Eye (tissue), 1 donor: ENCODE measurements at places on chromosomes 6 and 20.

DNA sequence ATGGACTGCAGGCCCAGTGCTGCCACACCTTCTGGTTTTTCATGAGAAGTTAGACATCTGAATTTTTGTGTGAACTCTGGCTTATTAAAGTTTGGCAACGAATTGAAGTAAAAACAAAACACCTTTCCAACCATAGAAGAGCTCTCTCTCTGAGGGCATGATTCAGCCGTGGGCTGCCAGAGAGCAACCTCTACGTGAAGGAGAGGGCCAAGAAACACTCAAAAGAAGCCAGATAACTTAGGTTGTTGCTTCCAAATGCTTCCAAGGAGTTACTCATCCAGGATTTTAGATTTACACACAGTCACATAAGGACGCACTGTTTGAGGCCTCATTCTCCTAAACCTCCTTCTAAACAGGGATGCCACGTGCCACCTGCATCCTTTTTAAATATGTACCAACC lies 65.5 kb downstream of the NRN1 start:
- DNase-seq, result no peak

DNA sequence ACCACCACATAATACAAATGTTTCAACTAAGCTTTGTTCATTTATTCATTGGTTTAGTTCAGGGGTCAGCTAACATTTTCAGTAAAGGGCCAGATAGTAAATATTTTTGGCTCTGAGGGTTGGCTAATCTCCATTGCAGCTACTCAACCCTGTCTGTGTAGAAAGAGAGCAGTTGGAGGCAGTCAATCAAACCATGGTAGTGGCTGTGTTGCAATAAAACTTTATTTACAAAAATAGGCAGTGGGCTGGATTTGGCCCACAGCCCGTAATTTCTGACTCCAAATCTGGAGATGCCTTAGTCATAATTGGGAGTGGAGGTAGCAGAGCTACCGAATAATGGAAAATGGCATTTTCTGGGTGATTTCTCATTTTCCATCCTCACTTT lies 242.5 kb upstream of the ZFP64 start:
- DNase-seq, result no peak

DNA sequence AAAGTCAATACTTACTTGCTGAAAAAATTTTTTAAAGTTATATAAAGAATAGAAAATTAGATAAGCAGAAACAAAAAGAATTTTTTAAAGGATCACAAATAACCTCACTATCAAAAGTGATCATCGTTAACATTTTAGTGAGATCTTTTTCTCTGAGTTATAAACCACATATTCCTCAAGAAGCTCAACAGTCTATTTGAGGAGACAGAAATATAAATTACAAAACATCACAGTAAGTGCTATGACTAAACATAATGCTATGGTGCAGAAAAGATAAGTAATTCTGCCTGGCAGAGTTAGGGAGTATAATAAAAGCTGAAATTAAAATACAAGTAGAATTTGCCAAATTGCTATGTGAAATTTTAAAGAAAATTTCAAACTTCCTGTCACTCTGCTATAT lies 226.7 kb downstream of the LMBRD1 start:
- DNase-seq, result no peak

DNA sequence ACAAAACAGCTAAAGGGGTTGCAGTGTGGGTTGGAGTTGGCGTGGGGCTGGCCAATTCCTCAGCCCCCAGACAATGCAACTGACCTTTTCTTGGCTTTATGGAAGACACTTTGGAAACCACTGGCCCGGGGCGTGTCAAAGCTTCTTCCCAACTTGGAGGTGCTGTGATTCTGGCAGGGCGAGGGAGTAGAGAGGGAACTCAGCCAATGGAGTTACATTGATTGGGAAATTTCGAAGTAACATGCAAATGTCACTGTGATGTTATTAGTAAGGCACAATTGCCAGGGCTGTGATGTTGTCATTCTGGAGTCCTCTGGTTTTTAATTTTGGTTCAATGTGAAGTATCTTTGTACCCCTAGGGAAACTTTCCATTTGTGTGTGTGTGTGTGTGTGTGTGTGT lies 41.5 kb upstream of the EPB41L1 start:
- no peak for DNase-seq

GRCh38 chr6:150231525-150231850 lies 88.6 kb downstream of the PPP1R14C start:
- no peak for DNase-seq

GRCh38 chr6:100573166-100573565 lies 108.4 kb upstream of the SIM1 start:
- no peak for DNase-seq

DNA sequence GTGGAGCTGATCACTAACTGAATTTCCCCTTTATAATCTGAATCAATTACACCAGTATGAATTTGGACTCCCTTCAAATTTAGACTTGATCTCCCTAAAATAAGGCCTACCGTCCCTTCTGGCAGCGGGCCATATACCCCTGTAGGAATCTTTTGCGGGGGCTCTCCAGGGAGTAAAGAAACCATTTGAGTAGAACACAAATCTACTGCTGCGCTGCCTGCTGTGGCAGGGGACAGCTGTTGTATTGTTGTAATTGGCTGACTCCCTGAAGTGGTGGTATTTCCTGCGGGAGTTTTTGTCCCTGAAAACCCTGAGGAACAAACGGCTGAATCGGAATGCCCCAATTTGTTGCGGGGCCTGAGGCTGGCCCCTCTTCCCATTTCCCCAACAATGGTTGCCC lies 16.0 kb upstream of the PTCRA start:
- no peak for DNase-seq

GRCh38 chr6:125987026-125987617 lies 782 bp downstream of the TRMT11 start:
- no peak for DNase-seq

DNA sequence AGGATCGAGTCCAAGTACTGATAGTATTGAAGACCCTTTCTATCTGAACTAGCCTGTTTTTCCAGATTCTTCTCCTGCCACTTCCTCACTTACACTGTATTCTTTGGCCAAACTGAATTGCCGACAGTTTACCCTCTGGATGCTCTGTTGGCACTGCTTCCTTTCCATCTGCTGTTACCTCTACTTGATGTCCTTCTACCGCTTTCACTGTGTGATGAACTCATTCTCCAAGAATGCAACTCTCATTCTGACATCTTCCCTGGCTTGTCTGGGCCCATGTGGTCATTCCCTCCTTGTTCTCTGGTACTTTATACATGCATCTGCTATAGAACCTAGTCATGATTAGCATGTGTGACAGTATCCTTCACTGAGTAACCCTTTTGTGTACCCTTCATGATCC lies 16.3 kb downstream of the RPRD1B start:
- no peak for DNase-seq

GRCh38 chr6:104639668-104640067 lies 220.1 kb downstream of the HACE1 start:
- no peak for DNase-seq

DNA sequence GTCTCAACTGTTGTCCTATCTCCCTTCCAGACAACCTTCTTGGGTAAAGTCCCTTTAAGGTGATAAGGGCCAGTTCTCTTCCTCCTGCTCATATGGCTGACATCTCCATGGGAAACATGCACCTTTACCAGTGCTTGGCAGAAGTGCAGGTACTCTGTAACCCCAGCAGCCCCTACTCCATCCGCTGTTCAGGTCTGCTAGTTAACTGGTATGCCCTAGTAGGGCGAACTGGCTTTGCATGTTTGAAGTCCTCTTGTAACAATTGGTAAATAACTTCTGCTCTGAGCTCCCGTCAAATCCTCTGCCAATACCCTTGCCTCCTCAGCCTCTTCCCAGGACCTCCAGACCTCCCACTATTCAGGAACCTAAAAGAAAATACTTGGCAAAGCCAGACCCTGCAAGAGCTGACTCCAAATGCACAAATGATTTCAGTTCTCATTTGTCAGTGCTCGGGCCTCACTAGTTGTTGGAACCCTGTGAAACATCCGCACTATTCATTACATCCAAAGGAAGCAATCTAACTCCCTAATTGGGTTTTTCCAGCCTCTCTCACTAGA lies 703.7 kb downstream of the MAFB start:
- DNase-seq, result no peak

GRCh38 chr6:154301086-154301625 lies 55.4 kb downstream of the IPCEF1 start:
- DNase-seq, result no peak

- no peak for DNase-seq
Observed at GRCh38 chr20:10806539-10806938, 132.7 kb upstream of the JAG1 start.

GRCh38 chr6:89794324-89794723 lies 25.3 kb downstream of the MDN1 start:
- DNase-seq, result no peak

- no peak for DNase-seq
Observed at GRCh38 chr6:137519629-137520176, 25.5 kb upstream of the OLIG3 start.

- no peak for DNase-seq
Observed at GRCh38 chr20:32134026-32134425, 24.5 kb downstream of the TM9SF4 start.

- no peak for DNase-seq
Observed at GRCh38 chr6:159646733-159647132, 46.3 kb downstream of the SOD2 start.

DNA sequence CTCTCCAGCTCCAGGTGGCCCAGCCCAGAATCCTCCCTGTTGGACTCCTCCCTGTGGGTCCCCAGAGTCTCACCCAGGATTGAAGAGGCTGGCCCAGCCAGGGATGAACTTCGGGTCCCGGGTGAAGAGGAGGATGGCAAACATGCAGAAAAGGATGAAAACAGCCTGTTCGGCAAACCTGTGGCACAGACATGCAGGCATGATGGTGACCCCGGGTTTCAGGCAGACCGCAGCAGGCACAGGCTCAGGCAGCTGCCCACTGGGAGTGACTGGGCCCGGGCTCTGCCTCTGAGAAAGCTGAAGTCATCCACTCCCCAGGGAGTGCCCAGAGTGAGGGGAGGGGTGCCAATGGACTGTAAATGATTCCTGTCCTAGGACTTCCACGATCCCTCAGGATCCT lies 37.5 kb upstream of the OCSTAMP start:
- DNase-seq, result no peak

DNA sequence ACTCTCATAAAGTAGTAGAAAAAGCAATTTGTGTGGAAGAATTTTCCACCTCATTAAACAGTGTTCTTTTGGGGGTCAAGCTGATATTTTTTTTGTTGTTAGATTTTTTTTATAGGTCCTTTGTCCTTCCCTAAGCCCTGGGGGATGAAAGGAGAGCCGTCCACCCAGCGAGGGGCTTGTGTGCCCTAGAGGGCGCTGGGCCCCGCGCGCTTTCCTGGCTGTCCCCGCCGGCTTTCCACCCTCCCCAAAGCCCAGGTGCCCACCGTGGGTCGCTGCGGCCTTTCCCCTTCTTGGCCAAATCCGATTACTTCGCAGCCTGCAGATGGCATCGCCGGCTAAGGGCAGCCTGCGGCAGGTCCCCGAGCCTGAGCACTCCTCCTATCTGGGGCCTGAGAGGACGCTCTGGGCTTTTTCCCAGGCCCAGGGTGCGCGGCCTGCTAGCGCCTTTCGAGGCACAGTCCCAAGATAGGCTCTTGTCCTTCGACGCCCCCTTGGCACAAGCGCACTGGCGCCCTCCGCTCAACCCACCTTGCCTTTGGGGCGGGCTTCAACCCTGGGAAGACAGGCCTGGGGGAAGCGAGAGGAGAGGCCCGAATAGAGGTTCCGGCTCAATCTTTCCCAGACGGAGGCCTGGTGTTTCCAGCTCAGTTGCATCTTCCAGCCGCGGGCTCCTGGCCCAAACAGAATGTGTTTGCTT lies 33.6 kb downstream of the TFAP2A start:
- DNase-seq, result peak; percentile 71

- no peak for DNase-seq
Observed at GRCh38 chr6:8535519-8535918, 100.2 kb upstream of the SLC35B3 start.

DNA sequence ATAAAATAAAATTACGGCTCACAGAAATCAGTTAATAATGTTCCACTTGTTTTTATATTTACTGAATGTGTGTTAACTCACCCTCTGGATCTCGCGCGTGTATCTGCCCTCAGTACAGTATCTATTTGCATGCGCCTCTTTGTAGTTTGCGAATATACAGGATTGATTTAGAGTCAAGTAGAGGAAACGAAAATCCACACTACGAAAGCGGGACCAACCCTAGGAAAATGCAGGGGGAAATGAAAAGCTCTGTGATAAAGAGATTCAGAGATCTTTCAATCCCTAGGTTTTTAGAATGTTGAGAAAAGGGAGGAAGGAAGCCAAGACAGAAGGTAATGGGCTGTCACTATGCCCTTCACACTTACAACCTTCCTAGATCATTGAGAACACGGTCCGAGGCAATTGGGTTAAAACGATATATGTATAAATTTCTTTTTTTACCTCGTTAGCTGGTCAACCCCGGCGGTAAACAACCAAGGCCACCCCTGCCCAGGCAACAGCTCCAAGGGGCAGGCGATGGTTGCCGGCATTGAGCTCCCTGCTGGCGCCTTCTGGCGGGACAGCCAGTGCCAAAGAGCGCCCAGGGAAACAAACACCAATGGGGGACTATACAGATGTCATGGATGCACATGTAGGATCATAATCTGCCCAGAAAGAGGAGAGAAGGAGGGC lies 792 bp upstream of the FUT9 start:
- no peak for DNase-seq

- no peak for DNase-seq
Observed at GRCh38 chr20:51749674-51750036, 18.5 kb downstream of the ATP9A start.

- no peak for DNase-seq
Observed at GRCh38 chr6:31920811-31921210, 6.7 kb upstream of the C2 start.

GRCh38 chr6:83853178-83854000 lies at the start of gene RIPPLY2:
Gene RIPPLY2, plus strand, starts transcription at chr6:83853360. Its CDS starts 57 bp downstream, at chr6:83853417.
- DNase-seq, result peak; percentile 86

DNA sequence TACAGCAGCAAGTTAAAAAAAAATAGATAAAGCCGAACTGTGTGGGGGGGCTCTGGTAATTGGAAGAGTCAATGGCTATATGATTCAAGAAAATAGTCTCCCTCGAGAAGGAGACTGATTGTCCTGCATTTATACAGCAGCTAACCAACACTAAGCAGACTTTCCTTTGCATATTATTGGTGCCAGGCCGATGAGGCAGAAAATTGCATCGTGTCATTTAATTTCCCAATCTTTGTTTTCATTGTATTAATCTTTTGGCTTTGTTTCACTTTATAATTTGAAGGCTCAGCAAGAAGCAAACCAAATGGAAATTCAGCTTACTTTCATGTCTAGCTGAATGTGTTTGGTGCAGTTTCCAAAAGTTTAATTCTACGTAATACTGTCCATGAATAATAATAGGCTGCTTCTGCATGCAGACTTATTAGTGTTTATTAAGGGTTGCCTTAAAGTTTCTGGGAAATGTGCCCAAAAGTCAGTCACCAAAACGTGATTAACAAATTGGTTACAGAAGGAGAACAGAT lies 258.5 kb downstream of the HACE1 start:
- DNase-seq, result no peak

- no peak for DNase-seq
Observed at GRCh38 chr6:137291441-137291840, 72.3 kb upstream of the IFNGR1 start.

GRCh38 chr6:154873546-154873945 lies 121.6 kb upstream of the TIAM2 start:
- no peak for DNase-seq

- peak; percentile 34 for DNase-seq
Observed at GRCh38 chr6:14037402-14038277, 79.9 kb upstream of the CD83 start.
